ENCODE measurements at places on chromosomes 5 and 9.
A peak's percentile ranks its signal among the peaks of the same experiment; 100 is the strongest.

DNA sequence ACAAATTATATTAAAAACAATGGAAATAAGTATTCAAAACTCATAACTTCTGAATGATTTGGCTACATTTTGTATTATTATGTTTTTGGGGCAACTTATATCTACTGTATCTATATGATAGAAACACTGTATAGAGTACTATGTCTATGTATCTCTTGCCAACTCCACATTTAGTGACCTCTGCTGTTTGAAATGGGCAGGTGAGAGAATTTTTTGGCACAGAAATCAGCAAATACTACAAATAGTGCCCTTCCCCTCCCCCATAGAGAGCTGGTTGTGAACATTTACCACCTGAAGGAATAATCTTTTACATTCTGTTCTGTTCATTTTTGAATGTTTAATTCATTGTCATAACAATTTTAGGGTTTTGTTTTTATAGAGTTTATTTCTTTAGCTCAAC, 545.3 kb downstream of the PDE4D start:
- DNase-seq, result no peak

- DNase-seq, result no peak
Observed at GRCh38 chr5:106019261-106019660, 1651.5 kb downstream of the EFNA5 start.

- DNase-seq, result peak; percentile 14
Observed at GRCh38 chr5:32790411-32790951, 79.4 kb downstream of the NPR3 start.

DNA sequence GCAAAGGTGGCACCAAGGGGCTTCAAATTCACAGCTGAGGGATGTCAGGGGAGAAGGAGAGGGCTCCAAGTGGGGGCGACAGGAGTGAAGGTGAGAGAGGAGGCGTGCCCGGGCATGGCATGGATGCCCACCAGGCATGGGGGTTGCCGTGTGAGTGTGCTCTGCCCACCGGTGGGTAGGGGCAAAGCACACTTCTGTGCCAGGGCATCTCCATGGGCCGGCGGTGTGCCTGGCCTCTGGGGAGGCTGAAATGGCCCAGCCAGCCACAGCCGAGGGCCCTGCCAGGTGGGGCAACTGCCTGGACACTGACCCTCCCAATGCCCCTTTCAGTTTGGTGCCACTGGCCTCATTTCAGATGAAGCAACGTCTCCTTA, 14.0 kb upstream of the RNU6ATAC start:
- no peak for DNase-seq

DNA sequence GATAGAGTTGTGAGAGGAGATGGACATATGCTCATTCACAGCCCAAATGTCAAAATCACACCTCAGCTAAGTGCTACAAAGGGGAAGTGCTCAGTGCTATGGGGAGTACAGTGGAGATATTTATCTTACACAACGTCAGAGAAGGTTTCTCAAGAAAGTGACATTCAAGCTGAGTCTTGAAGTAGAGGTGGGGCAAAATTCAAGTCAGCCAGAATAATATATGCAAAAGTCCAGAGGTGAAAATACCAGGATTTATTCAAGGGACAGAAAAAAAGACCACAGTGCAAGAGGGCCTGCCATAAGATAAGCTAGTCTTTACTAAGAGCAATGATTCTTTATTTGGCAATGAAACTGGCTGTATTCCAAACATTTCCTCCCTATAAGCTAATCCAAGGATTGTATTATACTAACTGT, 327.8 kb upstream of the PIK3R1 start:
- DNase-seq, result no peak

DNA sequence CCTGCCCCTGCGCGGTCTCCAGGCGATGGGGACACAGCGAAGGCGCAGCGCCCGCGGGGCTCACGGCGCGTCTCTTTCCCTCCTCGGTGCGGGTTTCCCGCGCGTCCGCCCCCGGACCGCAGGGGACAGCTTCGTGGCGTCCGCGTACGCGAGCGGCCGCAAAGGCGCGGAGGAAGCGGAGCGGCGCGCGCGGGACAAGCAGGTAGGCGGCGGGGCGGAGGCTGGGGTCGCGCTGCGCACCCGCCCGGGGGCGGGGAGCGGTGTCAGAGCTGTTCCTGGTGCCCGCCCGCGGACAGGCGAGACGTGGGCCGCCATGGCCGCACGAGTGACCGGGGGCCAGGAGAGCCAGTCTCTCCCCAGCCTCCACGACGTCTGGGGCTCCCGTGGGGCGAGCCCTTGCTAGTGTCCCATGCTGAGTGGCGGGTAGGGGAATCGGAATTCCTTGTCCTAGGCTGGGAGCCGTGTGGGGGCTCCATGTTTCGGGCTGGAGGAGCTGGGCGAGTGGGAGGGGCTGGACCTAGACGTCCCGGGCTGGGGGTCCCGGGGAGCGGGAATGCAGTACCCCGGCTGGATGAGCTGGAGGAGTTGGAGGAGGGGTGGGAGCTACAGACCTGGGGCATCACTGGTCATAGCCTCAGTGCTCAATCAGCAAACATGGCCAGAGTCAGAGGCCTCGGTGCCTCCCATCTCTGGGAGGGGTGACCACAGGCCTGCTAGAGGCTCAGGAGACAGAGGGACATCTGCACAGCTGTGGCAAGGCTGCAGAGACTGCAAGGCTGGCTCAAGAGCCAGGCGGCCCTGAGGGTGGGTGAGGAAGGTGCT, 968 bp downstream of the NKD2 start:
- no peak for DNase-seq

DNA sequence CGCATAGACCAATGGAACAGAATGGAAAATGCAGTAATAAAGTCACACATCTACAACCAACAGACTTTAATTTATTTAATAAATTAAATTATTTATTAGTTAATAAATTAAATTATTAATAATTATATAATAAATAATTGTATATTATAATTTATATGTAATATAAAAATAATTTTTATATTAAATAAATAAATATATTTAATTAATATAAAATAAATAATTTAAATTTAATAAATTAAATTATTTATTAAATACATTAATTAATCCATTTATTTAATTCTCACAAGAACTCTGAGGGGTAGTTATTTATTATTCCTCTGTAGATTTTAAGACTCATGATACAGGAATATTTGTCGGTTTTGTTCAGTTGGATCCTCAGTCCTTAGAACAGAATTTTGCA, 176.1 kb upstream of the ADAMTS19 start:
- DNase-seq, result no peak

DNA sequence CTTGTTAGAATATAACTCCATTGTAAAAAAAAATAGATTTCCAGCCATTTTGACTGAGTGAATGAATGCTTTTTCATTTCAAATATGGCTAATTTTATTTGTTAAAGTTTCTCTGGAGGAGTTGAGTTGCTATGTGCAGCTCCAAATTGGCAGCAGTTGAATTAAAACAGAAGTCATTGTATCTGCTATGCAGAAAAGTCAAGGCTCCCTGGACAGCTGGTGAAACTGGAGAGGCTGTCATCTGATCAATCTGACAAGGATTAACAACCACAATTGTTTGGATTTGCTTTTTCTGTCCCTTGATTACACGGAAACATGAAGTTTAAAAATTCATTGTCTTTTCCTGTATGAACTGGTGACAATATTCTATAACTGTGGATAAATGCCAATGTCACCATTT, 713.9 kb downstream of the EFNA5 start:
- DNase-seq, result no peak

- no peak for DNase-seq
Observed at GRCh38 chr5:52945040-52945439, 44.1 kb upstream of the ITGA2 start.

GRCh38 chr9:106102821-106103220, 408.5 kb downstream of the TMEM38B start:
- no peak for DNase-seq

DNA sequence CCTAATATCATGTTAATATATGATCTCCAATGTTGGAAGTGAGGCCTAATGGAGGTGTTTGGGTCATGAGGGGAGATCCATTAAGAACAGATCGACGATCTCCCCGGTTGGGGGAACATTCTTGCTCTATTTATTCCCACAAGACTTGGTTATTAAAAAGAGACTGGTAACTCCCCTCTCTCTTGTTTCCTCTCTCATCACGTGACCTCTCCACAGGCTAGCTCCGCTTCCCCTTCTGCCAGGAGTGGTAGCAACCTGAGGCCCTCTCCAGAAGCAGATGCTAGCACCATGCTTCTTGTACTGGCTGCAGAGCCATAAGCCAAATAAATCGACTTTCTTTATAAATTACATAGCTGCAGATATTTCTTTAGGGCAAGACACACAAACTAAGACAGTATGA, 794.4 kb downstream of the MTRR start:
- no peak for DNase-seq

DNA sequence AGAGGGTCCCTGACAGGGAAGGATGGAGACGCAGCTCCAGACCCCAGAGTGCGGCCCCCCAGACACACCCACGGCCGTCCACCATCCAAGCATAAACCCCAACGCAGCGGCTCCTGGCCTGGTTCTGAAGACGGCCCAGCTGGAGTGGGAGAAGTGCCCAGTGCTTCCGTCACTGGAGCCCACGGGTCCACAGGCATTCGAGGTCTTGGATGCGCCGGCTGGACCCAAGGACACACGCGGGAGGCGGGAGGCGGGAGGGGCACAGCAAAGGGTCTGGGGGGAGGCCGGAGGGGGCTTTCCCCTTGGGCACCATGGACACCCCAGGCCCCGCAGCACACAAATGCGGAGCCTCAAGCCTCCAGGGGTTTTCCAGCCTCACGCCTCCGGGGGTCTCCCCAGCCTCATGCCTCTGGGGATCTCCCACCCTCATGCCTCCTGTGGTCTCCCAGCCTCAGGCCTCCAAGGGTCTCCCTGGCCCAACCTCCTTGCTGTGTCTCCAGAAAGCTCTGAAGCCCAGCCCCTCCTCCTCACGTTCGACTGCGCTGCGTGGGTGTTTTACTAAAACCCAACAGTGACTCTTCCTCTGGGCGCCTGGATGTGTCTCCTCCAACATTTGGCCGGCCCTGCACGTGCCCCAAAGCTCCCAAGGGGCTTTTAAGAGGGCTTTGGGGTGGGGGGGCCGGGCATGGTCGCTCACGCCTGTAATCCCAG, 15.2 kb downstream of the EXD3 start:
- DNase-seq, result peak; percentile 34

- DNase-seq, result no peak
Observed at GRCh38 chr5:159412284-159413046, 82.2 kb upstream of the IL12B start.

- no peak for DNase-seq
Observed at GRCh38 chr5:173204185-173204979, 30.6 kb downstream of the NKX2-5 start.

- no peak for DNase-seq
Observed at GRCh38 chr5:134798468-134798867, 39.9 kb downstream of the DDX46 start.

GRCh38 chr9:100229561-100229960, 123.2 kb downstream of the TEX10 start:
- DNase-seq, result no peak

- no peak for DNase-seq
Observed at GRCh38 chr9:124489222-124489621, 18.0 kb downstream of the NR5A1 start.

GRCh38 chr5:111984044-111984443, 227.1 kb upstream of the NREP start:
- peak; percentile 78 for DNase-seq

GRCh38 chr5:140881889-140882590, at the start of gene PCDHA13:
Gene PCDHA13, plus strand, starts transcription at chr5:140882124. Its CDS starts 145 bp downstream, at chr5:140882269.
- no peak for DNase-seq

- DNase-seq, result no peak
Observed at GRCh38 chr9:130423272-130423671, 21.5 kb upstream of the ASS1 start.

GRCh38 chr5:146891511-146891910, 13.0 kb upstream of the PPP2R2B start:
- DNase-seq, result no peak

DNA sequence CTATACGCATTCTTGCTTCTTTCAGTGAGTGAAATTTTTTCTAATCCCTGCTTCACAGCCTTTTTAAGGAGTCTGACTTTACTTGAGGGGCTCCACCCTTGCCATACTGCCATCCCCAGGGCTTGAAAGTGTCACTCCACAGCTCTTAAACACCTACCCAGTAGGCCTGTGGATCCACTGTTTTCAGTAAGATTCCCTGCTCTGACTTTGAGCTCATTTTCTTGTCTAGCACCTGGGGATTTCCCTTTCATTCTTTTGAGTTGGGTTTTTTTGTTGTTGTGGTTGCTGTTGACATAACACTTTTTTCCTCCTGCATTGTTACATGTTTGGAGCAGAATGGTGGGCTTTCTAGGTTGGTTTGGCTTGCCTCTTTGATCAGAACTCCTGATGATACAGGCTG, 23.6 kb downstream of the SREK1IP1 start:
- no peak for DNase-seq

DNA sequence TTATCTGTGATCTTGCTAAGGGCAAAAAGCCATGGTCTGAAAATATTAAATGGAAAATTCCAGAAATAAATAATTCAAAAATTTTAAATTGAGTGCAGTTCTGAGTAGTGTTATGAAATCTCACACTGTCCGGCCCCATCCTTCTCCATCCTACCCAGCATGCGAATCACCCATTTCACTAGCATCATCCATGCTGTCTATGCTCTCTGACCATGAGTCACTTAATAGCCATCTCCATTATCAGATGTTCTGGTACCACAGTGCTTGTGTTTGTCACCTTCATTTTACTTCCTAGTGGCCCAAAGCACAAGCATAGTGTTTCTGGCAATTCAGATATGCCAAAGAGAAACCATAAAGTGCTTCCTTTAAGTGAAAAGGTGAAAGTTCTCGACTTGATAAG, 63.3 kb upstream of the SMC5 start:
- DNase-seq, result peak; percentile 17

- DNase-seq, result no peak
Observed at GRCh38 chr5:30600892-30601291, 592.6 kb upstream of the CDH6 start.

DNA sequence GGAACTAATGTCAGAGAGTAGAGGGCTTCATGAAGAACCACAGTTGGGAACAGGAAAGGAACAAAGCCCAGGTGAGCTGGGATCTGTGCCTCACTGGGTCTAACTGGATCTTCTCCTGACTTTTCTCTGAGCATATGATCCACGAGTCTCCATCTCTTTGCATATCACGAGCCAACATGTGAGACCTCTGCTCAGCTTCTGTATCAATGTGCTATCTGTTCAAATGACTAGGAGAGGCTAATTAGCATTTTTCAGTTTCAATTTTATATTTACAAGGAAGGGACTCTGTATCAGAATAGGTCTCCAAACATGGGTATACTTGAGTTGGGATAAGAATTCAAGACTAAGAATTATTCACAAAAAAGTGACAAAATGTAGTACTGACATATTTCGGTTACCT, 73.8 kb upstream of the SGCD start:
- no peak for DNase-seq

- no peak for DNase-seq
Observed at GRCh38 chr5:156476678-156477077, 149.7 kb downstream of the SGCD start.

DNA sequence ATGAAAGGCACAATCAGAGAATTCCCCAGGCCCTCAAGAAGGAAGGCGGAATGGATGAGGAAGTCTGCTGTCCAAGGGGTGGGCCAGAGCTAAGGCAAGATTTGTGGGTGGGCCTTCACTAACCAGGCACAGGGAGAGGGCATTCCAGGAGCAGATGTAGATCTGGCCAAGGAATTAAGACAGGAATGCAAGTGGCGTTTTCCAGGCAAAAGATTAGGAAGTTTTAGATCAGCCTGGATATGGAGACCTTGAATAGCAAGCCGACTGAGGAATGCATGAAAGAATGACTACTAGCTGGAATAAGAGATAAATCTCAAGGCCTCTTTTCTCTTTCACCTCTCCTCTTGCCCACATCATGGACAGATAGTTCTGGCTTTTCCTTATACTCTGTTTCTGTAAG, 68.5 kb downstream of the GHR start:
- no peak for DNase-seq

GRCh38 chr9:114372921-114373448, 14.8 kb downstream of the AKNA start:
- no peak for DNase-seq

- no peak for DNase-seq
Observed at GRCh38 chr5:34891981-34892380, 23.3 kb downstream of the RAD1 start.
